ENCODE measurements at places on chromosomes 1 and 21.

DNA sequence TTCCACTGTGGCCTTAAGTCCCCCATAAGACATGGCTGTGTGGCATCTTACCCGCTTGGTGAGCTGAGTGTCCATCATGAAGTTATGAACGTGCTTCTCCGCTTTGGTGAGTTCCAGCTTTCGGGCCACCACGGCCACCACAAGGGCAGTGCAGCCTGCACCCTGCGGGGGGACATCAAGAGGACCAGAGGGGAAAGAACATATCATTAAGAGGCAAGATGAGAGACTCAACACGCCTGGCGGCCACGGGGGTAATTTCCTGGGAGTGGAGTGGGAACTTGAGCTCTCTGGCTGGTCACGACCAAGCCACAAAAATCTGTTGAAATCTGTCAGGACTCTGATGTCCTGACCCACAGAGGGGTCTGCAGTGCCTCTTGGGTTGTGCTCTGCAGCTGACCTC is 117.9 kb upstream of the ADAR start:
- no peak for DNase-seq

GRCh38 chr1:15916417-15916816 is 59.5 kb downstream of the ZBTB17 start:
- DNase-seq, result no peak

- peak; percentile 84 for DNase-seq
Measured at GRCh38 chr1:109112652-109113285, 1.1 kb upstream of the ELAPOR1 start.

GRCh38 chr1:181440510-181440909 is 42.8 kb upstream of the CACNA1E start:
- DNase-seq, result no peak

- DNase-seq, result no peak
Measured at GRCh38 chr1:66705110-66705509, 47.1 kb upstream of the DYNLT5 start.

DNA sequence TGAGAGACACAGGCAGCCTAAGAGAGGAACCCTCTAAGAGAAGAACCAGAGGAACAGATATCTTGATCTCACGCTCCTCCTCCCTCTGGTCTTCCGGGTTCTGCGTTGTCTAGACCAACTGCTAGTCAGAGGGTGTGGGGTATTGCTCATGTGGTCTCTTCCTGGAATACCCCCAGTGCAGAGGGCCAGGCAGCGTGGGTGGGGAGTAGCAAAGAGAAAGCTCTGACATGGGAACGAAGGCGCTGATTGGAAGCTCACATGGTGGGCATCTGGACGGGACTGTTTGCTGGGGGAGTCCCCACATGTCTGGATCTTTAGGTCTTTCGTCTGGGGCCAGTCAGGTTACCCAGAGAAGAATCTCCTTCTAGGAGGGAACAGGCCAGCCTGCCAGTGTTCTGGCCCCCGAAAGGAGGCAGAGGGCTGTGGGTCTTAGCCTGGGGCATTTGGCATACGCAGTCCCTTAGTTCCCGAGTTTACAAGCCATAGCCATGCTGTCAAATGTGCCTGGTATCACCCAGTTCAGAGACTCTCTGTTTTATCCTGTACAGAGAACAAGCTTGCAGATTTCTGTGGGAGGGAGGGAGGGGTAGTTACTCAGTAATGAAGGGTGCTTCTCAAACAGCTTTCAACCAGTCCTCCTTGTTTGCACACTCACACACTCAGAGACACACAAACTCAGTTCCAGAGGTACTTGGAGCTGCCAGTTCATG is 18.3 kb upstream of the IL6R start:
- peak; percentile 62 for DNase-seq

DNA sequence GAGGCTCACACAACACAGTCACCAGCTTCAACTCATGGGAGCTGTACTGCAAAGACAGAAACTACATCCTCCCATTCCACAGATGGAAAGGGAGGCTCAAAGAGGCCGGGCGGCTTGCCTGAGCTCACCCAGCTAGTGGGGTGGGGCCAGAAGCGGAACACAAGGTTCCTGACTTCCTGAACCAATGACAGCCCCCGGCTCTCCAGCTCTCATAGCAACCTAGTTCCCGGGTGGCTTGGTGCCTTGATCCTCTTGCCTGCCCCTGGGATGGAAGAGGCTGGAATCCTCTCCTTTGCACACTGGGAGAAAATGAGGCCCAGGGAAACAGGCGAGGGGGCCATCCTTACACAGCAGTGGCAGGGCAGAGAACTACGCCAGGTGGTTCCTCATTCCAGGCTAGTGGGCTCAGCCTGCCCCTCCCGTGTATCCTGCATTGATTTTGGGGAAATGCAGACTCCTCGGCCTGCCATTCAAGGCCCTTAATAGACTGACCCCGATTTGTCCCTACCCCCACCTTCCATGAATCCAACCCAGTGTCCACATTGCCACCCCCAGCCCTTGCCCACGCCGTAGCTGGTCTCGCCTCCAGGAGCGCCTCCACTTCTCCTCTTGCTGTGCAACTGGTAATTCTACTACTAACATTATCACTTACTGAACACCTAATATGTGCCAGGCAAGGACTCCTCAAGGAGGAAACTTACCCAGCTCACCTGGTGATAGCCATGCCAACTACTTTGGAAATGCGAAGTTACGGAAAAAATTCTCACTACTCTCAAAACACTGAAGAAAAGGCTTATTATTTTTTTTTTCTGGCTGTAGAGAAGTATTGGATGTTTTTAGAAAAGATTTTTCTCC is 5.0 kb downstream of the RAP1GAP start:
- DNase-seq, result no peak

DNA sequence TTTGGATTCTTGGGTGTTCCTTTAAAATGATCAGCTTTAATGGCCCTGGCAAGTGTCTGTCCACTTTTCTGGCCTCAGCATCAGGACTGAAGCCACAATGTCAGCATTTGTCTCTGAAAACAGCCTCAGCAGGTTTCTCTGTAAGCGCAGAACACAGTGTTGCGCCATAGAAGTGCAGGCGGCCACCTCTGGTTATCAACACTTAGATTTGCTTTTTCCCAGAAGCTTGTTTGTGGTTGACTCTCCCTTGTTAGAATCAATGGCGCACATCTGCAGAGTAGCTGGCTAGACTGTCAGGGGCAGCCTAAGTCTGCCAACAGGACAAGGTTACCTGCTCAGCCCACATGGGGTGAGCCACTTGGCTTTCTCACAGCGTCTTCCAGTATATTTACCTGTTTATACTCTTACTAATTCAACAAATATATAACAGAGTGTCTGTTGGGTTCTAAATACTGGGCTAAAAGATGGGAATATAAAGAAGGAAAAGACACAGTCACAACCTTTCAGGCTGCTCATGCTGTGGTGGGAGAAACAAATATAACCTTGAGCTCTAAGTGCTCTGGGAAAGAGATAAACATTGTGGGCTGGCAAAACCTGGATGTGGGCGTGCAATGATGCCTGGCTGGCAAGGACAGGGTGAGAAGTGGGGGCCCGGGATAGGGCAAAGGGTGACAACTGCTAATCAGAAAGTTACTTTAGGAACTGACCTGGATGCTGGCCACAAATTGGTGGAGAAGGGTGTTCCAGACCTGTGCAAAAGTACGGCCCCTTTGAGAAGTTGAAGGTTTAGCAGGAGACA is 149.3 kb upstream of the KIAA0040 start:
- DNase-seq, result no peak

- no peak for DNase-seq
Measured at GRCh38 chr1:16980473-16981268, at the start of gene MFAP2. TSS of gene MFAP2 (minus strand) at chr1:16980620. CDS start at chr1:16978273, 2,347 bp downstream.

DNA sequence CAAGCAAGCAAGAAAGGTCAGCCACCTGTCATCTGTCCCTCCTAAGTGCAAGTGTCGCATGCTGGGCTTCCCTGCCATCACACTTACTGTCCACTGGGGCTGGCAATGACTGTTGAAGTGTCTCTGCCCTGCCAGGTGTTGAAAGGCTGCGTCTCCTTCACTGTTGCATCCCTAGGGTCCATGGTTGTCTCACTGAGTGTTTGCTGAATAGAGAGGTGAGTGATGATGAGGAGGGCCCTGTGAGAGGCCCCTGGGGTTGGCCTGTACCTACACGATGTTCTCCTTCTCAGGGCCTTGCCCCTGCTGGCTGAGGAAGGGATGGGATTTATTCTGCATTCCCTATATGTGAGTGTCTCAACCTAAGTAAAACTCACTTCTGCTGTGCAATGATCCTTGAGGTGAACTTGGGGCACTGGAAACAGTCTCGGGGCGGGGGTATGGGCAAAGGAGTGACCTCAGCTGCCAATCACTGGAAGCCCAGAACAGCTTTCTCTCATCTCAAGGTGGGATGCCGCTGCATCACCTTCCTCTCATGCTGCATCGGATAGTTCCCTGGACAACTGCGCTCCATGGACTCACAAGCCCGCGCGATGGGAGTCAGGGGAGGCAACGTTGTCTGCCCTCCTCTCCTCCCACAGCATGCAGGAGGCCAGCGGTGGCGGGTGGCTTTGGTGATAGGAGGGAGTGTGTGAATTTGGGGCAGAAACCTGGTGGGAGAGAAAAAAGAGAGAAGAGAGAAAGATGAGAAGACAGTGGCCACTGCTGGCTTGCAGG is 35.8 kb upstream of the SOX13 start:
- DNase-seq, result no peak

GRCh38 chr1:7493711-7494454 is 277.2 kb upstream of the VAMP3 start:
- no peak for DNase-seq

DNA sequence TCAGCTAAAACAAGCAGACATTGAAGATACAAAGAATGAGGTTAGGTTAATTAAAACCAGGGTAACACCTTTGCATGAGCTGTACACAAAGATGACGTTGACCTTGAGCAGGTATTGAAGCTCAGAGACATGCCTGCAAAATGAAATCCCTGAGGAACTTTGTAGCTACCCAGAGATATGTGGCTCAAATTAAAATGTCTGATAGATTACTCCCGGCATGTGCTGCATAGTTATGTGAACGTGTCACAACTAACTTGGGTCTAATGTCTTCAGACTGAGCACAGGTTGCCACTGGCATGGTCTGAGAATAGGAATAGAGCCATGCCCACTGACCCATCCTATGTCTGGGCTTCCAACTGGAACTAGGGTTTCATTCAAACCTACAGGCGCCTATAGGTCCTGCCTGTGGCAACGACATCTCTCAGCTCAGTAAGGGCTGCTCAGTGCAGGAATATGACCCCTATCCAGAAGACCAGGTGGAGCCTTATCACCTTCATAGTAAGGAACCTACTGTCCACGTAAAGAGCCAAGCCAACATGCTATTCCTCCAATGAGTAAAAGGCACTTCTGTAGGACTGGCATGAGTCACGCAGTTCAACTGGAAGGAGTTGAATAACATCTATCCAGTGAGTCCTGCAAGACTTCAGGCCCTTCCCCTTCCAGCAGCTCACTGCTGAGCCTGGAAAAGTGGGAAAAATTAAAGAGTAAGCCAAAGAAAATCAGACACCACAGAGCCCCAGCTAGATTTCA is 60.7 kb downstream of the PRKAB2 start:
- no peak for DNase-seq

DNA sequence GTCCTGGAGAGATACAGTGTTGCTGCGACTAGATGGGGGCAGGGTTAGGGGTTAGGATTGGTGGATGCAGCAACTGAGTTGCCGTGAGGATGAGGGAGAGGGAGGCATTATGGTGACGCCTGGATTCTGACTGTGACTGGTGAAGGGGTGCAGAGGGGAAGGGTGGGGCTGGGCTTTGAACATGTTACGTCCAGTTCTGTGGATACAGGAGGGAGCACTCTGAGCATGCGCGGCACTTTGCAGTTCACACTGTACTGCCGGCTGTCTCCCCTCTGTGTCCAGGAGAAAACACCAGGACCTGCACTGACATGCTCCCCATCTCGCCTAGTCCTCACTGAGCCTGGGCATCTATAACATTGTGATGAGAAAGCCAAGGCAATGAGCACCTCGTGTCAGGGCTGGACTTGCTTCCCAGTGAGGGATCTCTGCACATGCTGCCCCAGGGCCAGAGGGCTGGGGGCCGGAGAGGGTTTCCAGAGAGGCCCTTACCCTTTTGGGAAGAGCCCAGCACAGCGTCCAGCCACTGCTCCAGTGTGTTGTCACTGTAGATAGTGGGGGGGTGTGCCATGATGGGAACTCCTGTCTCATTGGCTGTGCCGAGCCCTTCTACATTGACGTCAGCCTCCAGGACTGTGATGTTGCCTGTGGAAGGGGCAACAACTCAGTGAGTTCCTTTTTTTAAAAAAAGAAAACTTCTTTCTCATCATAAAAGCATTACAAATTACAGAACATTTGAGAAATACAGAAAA is 7.6 kb downstream of the FAM151A start:
- no peak for DNase-seq

GRCh38 chr1:205505791-205506190 is 1.3 kb downstream of the CDK18 start:
- no peak for DNase-seq

DNA sequence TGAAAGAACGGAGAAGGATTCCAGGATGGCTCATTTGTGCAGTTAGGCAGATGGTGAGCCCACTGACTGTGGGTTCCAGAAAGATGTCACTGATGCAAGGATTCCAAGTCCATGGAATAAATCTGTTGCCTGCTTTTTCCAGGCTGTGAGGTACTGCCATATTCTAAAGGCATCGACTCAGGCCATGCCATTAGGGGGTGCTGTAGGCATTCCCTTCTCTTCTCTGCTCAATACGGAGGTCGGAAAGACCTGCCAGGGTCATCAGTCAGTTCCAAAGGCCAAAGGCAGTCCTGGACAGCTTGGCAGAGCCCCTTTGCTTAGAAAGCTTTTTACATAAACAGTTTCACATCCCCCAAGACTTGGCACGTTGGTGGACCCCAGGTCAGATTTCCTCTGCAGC is 31.7 kb upstream of the TMEM125 start:
- peak; percentile 24 for DNase-seq

GRCh38 chr1:153779781-153780541 is 4.8 kb downstream of the SLC27A3 start:
- DNase-seq, result no peak

GRCh38 chr1:65245295-65245694 is 64.0 kb upstream of the DNAJC6 start:
- no peak for DNase-seq

DNA sequence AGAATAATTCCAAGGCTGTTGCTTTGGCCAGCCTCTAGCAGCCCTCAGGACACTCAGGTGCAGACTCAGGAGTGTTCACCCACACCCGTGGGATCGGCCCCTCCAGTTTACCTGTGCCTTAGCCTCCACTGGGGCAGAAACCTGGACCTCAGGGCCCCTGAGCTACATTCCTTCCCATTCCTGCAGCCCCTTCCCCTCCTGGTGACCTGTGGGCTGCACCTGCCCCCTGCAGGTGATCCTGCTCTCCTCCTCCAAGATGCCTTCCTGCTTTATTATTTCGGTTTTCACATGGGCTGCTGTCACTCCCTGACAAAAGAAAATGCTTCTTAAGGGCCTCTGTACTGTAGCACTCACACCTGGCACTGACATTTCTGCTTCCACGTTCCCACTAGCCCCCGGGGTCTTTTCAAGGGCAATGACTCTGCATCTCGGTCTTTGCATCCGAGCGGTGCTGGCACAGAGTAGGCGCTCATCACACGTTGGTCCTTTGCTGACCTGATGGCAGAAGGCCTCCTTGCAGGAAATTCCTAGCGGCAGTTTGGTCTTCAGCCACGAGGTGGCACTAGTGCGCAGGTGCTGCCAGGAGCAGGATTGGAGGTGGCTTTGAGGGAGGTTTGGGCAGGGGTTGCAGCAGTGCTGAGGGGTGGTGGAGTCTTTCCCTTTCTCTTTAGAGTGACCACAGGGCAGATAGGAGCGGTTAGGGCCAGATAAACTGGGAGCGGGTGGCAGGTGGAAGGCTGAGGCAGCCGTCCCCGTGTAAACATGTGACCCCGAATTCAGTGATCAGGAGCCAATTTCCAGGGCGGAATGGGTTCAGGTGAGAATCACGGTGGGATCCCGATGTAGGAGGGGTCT is 25.3 kb upstream of the ETV3 start:
- DNase-seq, result peak; percentile 59

- DNase-seq, result no peak
Measured at GRCh38 chr1:66231217-66231616, 302.7 kb upstream of the SGIP1 start.
